ENCODE measurements at places on chromosomes 3 and 15.

DNA sequence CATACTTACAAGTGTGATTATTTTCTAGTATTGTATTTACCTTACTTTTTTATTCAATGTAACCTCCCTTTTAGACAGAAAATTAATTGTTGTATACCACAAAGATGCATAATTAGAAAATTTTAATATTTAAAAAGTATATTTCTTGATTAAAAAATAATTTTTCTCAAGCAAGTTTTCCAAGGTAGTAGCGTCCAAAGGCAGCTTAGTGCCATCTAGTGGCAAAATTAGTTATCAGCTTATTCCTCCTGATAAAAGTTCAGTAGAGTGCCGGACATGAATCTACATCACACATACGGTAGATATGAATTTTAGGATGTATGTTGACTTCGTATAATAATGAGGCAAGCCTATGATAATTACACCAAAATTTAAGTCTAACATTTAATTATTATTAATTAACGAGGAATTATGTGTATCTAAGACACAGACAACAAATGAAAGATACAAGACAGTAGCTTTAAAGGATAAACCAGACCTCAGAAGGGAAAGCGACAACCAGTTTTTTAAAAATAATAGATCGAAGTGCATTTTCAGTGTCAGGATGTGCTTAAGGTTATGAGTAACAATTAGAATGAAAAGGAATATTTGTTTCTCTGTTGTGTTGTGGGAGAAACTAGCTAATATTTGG lies 405.9 kb downstream of the ROBO1 start:
- peak; percentile 38 for DNase-seq

- no peak for DNase-seq
Observed at GRCh38 chr3:29283231-29284119, 2.6 kb downstream of the RBMS3 start.

- DNase-seq, result no peak
Observed at GRCh38 chr3:82978368-82978767, 1216.9 kb upstream of the GBE1 start.

DNA sequence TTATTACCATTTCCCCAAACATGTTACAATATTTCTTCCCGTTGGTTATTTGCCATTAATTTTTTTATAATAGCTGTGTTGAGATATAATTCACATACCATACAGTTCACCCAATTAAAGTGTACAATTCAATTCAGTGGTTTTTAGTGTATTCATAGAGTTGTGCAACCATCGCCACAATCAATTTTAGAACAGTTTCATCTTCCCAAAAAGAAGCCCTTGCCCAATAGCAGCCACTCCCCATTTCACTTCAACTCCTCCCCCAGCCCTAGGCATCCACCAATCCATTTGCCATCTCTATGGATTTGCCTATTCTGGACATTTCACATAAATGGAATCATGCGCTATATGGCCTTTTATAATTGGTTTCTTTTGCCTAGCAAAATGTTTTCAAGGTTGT lies 225.1 kb downstream of the EPHB1 start:
- no peak for DNase-seq

GRCh38 chr15:98304371-98304770 lies 343.9 kb downstream of the ARRDC4 start:
- DNase-seq, result no peak

GRCh38 chr3:179723617-179724016 lies 70.8 kb downstream of the USP13 start:
- no peak for DNase-seq

DNA sequence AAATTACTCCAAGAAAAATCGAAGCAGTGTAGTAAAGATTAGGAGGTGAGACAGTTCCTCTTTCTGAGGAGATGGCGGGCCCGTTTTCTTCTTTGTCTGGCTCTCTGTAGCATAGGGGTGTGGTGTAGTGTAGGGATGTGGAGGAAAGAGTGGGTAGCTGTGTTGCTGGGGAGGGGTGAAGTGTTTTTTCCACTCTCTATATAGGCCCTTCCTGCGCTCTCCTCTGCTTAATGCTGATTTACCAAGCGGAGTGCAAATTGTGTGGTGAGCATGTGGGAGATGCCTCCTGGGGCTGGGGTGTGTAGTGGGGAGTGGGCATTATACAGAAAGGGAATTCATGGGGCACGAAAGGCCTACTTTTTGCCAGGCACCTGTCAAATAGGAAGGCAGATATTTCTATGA lies 94.9 kb downstream of the ST6GAL1 start:
- no peak for DNase-seq

GRCh38 chr3:23199649-23200048 lies 3.5 kb upstream of the UBE2E2 start:
- no peak for DNase-seq

DNA sequence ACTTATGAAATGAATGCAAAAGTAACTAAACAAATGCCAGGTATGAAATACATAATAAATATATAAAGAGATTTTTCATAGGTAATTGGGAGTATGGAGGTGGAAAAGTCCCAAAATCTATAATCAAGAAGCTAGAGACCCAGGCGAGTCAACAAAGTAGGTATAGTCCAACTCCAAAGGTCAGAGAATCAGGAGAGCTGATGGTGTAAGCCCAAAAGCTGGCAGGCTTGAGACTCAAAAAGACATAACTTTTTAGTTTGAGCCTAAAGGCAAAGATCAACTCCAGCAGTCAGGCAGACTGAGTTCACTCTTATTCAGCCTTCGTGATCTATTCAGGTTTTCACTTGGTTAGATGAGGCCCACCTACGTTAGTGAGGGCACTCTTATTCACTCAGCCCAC lies 157.4 kb upstream of the TMCO5A start:
- no peak for DNase-seq

DNA sequence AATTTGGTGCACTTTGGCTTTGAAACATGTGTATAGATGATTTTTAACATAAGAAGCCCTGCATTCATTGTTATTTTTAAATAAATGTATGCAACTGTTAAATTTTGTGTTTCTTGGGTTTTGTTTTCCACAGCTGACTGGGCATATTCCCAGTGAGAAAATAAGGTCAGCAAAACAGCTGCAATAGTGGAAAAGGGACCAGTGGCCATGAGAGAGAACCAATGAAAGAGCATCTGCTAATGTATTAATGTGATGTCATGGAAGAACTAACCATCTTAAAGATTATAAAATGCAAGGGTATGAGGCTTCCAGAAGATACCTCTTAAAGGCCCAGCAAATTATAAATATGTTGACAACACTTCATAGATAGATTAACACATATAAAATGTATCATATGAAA lies 31.0 kb upstream of the KBTBD12 start:
- no peak for DNase-seq

DNA sequence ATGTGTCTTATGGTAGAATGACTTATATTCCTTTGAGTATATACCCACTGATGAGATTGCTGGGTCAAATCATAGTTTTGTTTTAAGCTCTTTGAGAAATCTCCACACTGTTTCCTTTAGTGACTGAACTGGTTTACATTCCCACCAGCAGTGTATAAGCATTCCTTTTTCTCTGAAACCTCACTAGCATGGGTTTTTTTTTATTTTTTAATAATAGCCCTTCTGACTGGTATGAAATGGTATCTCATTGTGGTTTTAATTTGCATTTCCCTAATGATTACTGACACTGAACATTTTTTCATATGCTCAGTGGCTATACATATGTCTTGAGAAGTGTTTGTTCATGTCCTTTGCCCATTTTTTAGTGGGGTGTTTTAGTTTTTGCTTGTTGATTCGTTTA lies 494.3 kb downstream of the SQOR start:
- peak; percentile 56 for DNase-seq

- no peak for DNase-seq
Observed at GRCh38 chr15:99170476-99171065, 65.7 kb downstream of the SYNM start.

DNA sequence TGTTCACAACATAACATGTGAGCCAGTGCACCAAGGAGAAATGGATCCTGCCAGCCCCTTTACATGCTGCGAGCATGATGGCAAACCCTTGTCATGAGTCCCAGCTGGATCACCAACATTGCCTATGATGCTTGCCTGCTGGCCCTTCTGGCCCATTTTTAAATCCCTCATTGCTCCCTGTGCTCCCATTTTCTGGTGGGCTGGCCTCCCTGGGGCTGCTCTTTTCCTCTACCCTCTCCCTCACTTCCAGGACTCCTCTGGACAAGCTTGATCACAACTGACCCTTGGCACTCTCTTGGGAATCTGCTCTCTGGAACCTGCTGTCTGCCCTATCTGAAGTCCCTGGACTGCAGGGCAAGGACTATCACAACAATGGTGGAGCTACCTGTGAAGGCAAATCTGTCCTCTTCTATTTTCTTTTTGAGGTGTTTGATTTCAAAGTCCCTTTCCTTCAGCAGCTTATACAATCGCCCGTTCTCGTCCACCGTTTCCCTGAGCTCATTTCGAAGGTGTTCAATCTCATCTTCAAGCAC lies 16.3 kb downstream of the CCDC13 start:
- DNase-seq, result no peak

- DNase-seq, result peak; percentile 46
Observed at GRCh38 chr3:7504886-7505775, 644.2 kb downstream of the GRM7 start.
